COR-L47 (cell line): ENCODE measurements at places on chromosomes 11 and 22.
A peak's percentile ranks its signal among the peaks of the same experiment; 100 is the strongest.

DNA sequence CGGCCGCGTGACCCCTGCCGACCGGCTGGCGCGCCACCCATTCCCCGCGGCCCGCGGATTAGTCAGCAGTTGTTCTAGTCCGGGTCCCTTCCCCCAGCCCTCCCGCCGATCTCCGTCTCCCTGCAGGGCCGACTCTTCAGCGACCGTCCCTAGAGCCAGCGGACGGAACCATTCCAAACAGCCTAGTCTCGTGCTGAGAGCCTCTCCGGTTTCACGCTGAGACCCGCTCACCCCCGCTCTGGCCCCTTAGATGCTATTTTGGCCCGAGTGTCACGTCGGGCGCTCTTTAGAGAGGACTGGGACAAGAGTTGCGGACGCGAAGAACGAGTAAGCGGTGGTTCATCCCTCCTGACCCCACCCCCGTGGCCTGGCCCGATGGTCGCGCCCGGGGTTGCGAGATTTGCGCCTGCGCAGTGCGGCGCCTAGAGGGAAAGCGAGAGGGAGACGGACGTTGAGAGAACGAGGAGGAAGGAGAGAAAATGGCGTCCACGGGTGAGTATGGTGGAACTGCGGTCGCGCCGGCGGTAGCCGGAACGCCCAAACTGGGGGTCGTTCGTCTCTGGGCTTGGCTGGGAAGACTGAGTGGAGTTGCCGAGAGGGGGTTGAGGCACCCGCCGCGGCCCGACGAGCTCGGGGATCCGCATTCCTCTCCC, at the start of the genes EWSR1 and RHBDD3:
EWSR1 (plus strand) TSS at position 411 of the 653 bp plus-strand sequence; CDS start at position 480, 69 bp downstream.
RHBDD3 (minus strand) TSS at position 124 of the 653 bp plus-strand sequence. CDS start 2,355 bp downstream, outside the sequence.
- DNase-seq = peak; percentile 93

DNA sequence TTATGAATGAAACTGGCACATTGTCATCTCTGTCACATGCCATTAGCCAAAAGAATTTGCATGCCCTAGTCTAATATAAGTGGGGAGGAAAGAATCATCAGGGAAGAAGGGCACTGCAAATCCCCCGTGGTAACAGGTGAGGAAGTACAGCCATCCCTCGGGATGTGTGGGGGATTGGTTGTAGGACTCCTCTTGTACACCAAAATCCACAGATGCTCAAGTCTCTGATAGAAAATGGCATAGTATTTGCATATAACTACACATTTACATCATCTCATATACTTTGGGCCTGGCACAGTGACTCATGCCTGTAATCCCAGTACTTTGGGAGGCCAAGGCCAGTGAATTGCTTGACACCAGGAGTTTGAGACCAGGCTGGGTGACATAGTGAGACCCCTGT, 109.7 kb downstream of the HIPK3 start:
- no peak for DNase-seq

DNA sequence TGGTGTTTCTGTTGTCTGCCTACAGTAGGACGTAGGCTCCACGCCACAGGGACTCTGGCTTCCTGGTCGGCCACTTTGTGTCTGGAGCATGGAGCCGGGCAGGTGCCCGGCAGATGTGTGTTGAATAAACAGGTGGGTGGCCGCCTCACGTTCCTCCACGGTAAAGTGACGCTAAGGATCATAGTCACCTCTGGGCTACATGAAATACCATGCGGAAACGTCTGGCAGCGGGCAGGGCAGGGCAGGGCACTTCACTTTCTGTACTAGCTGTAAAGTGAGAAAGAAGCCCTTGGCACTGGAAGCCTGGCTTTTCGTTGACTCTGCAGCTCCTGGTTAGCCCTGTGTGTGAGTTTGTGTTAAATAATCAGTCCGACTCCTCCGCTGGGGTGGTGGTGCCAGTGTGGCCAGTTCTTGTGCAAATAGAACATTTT, 52.4 kb downstream of the MCM5 start:
- peak; percentile 95 for DNase-seq

- no peak for DNase-seq
These were observed 17.8 kb downstream of the MAFF start for GRCh38 chr22:38219632-38220031.

DNA sequence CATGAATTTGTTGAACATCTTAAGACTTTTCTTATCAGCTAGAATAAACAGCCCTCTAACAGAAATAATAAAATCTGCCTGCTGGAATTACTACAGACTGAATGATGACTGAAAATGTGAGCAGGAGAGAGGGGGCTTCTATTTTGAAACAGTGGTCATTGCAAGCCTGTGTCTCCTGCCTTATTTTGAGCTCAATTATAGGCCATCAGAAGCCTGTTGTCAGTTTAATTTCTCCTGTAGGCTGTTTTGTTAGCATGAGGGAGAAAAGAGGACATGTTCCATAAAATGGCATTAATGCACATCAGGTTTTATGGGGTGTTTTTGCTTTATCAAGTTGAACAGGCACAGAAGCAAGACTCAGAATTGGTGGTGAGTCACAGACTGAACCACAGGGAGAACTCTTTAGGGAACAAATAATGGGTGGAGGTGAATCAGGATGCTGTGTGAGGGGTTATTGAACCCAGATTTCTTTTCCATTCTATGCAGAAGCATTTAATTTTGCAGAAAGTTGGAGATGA, 129.1 kb downstream of the PARVA start:
- DNase-seq = no peak

DNA sequence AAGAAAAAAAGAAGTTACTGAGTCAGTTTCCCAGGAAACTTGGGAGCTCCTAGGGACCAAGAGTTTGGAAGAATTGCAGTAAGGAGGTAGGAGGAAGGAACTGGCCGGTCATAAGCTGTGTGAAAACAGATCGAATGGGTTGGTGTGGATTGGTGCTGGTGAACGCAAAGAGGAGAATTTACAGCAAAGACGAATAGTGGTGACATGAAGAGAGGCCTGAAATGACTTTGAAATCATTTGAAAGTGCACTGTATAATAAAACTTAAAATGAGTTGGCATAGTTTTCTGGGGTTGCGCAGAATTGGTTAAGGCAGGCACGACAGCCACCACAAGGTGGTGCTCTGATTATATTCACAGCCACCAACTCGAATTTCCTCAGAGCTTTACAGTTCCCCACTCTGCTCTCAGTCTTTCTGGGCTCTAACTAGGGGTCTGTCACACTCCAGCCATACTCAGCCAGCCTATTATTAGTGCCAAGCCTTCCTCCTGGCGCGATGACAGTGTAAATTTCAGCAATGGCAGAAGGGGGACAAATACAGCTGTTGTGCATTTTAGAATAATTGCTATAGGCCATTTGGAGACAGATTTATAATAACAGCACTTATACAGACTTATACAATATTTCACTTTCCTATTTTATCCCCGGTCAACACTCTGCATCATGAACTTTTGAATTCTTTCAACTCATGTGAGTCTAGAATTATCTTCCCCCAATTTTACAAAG, 8.3 kb upstream of the HTR3B start:
- peak; percentile 46 for DNase-seq

- DNase-seq = no peak
These were observed 11.4 kb upstream of the MUC5AC start for GRCh38 chr11:1146365-1146764.

DNA sequence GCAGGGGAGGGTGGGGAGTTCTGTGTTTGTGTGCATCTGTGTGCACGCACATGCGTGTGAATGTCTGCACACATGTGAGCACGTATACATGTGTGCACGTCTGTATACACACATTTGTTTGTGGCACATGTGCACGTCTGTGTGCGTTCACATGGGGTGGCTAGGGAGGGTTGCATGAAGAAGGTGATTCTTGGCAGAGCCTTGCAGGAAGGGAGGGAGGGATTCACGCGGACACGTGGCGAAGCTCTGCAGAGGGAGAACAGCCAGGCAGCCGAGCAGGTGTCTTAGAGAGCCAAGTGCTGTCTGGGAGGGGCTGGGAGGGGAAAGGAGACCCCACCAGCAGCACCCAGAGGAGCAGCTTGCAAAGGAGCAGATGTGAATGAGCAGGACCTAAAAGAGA, 372.1 kb downstream of the BRD1 start:
- no peak for DNase-seq

DNA sequence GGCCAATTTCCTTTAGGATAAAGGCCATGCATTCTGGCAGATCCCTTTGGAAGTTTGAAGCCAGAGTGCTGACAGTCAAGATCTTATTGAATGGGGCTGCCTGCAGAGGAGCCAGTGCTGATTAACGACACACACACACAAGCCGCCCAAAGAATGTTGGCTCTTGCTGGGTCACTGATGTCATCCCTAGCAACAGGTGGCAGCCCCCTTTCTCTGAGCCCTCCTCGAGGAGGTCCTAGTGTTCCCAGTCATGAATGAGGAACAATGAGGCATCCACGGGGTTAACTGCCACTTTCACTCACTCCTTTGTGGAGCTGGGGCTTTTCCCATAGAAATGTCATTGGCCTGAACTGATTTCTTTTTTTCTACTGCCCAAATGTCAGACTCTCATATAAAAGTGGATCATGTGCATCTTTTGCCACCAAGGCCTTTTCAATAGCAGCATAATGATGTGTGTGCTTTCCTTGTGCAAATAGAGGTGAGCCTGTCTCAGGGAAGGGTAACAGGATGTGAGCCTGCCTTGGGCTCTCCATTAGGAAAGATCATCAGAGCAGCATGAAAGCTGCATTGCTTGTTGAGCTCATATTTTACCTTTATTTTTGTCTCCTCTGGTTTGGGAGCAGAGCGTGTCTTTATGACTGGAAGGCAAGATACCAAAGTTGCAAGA, 301.8 kb upstream of the MTNR1B start:
- peak; percentile 51 for DNase-seq

DNA sequence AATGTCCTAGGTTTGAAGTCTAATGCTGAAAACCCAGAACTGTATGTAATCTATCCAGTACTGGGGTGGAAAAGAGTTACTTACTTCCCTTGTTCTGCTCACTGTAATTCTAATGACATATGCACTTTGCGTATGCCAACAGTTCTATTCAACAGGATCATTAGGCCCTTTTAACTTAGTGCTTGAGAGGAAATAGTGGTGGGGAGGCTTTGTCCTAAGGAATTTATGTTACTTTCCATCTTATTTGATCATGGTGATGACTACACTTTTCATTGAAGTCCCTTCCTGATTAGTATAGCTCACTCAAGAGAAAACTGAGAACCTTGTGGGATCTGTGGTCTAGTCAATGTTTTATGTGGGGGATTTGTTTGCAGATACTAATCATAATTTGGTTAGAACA, 348.2 kb downstream of the GUCY1A2 start:
- DNase-seq = no peak

GRCh38 chr11:119942583-119943297, 195.2 kb downstream of the TRIM29 start:
- DNase-seq = no peak

- DNase-seq = no peak
These were observed 33.1 kb upstream of the TP53I11 start for GRCh38 chr11:44983786-44984185.

- no peak for DNase-seq
These were observed 168.6 kb downstream of the ADAMTS15 start for GRCh38 chr11:130617001-130617400.

- DNase-seq = no peak
These were observed 15.8 kb downstream of the UPB1 start for GRCh38 chr22:24510637-24511625.

- no peak for DNase-seq
These were observed 16.9 kb upstream of the KIRREL3 start for GRCh38 chr11:127017482-127017881.

GRCh38 chr11:130522284-130522961, 74.0 kb downstream of the ADAMTS15 start:
- no peak for DNase-seq

- DNase-seq = peak; percentile 48
These were observed 27.8 kb upstream of the ZNRF3 start for GRCh38 chr22:28855355-28856094.

DNA sequence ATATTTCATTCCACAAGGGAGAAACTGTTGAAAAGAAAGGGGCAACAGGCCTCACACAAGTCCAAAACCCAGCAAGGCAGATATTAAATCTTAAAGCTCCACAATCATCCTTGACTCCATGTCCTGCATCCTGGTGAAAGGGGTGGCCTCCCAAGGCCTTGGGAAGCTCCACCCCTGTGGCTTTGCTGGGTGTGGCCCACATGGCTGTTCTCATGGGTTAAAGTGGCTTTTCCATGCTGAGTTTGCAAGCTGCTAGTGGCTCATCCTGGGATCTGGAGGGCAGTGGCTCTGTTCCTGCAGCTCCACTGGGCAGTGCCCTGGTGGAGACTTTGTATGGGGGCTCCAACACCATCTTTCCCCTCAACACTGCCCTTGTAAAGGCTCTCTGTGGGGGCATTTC, 106.4 kb downstream of the CTNND1 start:
- DNase-seq = no peak

GRCh38 chr11:1384199-1384970, 5.3 kb upstream of the BRSK2 start:
- no peak for DNase-seq

DNA sequence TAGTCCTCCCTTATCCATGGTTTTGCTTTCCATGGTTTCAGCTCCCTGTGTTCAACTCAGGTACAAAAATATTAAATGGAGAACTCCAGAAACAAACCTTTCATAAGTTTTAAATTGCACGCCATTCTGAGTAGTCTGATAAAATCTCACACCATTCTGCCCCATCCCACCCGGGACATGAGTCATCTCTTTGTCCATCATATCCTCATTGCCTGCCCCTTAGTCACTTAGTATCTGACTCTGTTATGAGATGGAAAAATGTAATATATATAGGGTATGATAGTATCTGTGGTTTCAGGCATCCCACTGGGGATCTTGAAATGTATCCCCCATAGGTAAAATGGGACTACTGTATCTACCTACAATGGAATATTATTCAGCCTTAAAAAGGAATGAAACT, 35.5 kb upstream of the FGF3 start:
- DNase-seq = no peak

DNA sequence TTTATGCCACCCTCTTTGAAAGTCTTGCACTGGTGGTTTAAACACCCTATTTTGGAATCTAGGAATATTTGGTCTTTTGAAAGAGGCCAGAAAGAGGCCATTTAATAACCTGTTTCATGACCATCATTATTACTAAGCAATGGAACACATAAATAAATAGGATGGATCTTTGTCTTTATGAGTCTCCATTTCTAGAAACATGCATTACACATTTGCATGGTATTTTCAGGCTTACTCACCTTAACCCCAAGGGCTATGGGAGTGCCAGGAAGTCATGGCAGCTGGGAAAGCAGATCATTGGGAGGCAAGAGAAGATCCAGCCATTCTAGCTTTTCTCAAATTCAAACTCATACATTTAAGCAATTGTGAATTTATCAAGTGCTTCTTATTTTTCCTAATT, 185.8 kb upstream of the POU2AF2 start:
- no peak for DNase-seq

- no peak for DNase-seq
These were observed 16.2 kb downstream of the ATM start for GRCh38 chr11:108239076-108239475.

DNA sequence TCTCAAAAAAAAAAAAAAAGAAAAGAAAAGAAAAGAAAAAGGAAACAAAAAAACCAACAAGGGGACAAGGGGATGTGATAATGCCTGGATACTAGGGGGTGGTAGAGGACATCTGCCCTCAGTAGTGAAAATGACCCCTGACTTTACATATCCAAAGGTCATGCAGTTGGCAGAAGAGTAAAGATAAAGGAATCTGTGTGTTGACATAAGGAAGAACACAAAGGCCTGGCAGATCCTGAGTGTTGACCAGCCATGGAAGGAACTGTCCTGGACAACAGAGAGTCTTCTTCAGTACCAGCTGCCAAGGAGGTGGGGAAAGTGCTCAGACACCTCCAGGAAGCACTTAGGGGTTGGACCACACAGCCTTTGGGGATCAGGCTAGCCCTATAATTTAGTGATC, 12.6 kb downstream of the SLC43A1 start:
- no peak for DNase-seq
